ENCODE measurements at places on chromosomes 7 and 10.

GRCh38 chr10:76319661-76320060, 888.2 kb downstream of the LRMDA start:
- DNase-seq: no peak

DNA sequence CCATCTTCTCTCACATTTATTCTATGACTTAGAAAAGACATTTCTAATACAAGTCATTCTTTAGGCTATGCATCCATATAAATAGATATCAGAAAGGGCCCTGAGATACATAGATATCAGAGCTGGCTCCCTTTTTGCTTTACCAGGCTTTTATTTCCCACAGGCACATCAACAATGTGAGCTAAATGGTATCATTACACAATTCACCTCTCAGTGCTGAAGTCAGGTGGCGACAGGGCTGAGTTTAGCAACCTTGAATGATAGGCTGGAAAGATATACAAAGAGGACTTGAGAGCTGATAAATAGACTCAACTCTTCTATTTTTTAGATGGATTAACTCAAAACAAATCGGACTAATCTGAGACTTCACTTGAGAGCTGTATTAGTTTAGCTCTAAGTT, 189.2 kb upstream of the COL1A2 start:
- DNase-seq: no peak

DNA sequence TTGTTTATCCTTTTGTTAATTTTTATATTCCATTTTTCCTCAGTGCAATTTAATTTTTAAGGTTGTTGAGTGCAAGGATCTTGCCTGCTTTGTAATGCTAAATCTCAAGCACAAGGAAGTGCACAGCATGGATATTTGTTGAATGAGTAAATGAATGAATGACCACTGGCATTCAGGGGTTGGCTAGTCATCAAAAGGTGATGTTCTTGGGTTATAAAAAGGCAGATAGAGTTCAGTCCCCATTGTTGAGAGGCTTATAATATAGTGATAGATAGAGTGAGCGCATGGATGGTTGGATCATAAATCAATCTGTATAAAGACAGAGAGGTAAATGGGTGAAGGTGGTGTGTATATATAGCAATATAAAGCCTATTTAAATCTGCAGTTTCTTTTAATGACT, 193.2 kb upstream of the KLF6 start:
- no peak for DNase-seq

GRCh38 chr7:46752881-46753366, 829.0 kb downstream of the TNS3 start:
- DNase-seq: no peak

- no peak for DNase-seq
Observed at GRCh38 chr7:13731643-13732042, 257.8 kb downstream of the ETV1 start.

DNA sequence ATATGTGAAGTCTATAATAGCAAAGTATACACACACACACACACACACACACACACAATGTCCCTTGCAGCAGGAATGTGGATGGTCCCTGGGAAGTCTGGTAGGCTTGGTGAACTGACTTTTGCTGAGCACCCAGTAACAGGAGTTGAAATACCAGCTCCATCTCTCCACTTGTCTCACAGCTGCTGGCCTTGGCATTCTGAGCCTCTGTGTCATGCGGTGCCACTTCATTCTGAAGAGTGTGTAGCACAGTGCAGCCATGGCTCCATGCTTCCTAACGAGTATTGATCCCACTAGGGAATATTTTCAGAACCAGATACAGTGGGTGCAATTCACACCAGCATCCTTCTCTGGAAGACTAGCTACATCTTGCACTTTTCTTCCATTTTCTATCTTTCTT, 192.4 kb downstream of the ADARB2 start:
- DNase-seq: no peak

DNA sequence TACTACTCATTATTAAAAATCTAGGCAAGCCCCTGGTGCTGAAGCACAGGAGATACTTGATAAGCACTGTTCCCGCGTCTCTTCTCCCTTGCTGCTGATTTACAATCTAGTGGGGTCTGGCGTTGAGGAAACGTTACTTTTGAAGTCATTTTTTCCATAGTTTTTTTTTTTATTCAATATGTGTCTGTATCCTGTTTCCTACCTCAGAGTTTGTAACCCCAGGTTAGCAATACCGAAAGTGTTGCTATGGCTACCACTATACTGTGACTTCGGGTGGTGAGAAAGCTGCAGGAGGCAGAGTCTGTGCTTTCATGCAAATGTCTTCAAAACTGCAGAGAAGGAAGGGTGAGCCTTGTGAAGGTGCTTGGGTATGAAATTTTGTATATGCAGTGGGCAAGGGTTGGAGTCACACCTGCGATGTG, 458.8 kb upstream of the GHITM start:
- DNase-seq: no peak

DNA sequence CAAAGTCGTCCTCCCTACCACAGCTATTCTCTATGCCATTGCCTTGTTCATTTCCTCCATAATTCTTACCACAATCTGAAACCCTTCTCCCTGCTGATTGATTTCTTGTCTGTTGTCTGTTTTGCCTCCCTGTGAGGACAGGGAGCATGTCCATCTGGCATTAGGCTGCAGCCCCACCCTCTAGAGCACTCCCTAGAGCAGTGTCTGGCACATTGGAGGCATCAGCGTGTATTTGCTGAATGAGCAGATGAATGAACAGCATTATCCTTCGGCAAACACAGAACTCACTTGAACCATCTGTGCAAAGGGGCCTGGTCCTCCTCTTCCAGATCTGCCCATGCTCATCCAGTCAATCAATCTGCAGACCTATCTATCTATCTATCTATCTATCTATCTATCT, 5.1 kb upstream of the DMBT1 start:
- no peak for DNase-seq

- no peak for DNase-seq
Observed at GRCh38 chr7:127940381-127941160, 90.7 kb downstream of the LRRC4 start.

DNA sequence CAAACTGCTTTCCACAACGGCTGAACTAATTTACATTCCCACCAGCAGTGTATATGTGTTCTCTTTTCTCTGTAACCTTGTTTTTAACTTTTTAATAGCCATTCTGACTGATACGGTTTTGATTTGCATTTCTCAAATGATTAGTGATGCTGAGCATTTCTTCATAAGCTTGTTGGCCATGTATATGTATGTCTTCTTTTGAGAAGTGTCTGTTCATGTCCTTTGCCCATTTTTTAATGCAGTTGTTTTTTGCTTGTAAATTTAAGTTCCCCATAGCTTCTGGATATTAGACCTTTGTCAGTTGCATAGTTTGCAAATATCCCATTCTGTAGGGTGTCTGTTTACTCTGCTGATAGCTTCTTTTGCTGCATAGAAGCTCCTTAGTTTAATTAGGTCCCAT, 6.1 kb downstream of the ZNF786 start:
- no peak for DNase-seq

DNA sequence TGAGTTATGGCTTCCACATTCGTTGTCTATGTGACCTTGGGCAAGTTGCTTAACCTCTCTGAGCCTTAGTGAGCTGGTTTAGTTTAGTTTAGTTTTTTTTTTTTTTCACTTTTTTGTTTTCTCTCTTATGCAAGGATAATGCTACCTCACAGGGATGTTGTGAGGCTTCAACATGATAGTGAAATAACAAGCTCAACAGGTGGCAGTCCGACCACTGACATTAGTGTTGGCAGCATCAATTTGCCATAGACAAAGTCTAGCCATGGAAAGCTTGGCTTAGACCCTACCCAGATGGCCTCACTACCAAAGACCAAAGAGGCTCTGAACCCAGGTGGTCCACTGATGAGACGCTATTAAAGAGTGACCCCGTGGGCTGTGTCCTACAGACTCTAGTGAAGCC, 27.2 kb upstream of the UNC5B start:
- DNase-seq: no peak

DNA sequence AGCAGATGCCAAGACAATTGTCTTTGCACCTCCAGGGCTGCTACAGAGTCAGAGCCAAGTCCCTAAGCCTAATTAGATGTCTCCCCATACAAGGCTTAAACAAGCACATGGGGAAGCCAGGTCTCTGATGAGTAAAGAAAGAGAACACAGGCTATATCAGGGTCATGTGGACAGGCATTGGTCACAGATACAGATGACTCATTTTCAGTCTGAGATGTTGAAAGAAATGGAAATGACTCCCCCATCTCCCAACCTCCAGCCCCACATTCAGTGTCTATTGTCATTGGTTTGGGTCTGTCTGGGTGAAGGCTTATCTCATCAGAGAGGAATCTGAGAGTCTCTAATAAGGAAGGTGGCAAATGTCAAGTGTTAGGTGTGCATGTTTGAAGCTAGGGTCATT, 290.1 kb upstream of the KIAA1217 start:
- DNase-seq: no peak

DNA sequence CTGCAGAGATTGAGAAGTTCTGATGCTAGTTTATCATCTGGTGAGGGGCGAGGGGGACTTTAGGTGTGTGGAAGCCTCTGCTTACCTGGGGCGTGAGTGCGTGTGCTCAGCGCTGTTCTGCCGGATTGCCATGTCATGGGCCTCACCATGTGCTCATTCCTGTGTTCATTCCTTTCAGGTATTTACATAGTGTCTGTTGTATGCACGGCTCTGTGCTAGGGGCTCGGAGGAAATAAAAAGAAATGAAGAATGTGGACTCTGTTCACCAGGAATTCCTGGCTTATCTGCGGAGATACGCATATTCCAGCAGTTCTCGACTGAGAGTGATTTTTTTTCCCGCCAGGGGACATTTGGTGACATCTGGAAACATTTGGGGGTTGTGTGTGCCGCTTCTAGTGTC, 152.0 kb downstream of the CAMK1D start:
- no peak for DNase-seq

- no peak for DNase-seq
Observed at GRCh38 chr10:72308320-72308987, 34.7 kb downstream of the DDIT4 start.

DNA sequence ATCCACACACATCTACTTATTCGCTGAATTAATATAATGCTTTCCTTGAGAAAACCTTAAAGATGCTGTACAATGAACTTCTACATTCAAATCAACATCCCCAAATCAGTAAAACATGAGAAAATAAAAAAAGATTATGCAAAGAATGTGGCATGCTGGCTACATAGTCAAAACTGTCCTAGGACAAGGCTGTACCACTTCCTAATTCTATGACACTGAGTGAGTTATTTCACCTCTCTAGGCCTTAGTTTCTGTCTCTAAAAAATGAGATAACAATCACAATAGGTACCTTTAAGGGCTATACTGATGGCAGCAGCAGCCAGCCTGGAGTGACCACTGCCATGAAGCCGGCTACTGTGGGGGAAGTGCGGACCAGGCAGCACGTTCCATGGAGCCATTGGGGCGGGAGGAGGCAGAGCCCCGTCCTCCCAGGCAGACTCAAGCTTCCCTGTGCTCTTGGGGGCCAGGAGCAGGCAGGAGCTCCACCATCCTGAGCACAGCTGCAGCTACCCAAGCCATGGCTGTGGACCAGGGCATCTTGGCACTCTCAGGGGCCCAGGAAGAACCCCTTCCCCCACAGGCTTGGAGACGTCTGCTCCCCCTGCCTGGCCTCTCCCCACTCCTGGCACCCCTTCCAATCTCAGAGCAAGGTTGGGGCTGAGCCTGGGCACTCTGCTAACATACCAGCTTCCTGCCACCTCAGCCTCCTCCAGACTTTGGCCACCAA, 110.2 kb downstream of the ELAPOR2 start:
- no peak for DNase-seq

DNA sequence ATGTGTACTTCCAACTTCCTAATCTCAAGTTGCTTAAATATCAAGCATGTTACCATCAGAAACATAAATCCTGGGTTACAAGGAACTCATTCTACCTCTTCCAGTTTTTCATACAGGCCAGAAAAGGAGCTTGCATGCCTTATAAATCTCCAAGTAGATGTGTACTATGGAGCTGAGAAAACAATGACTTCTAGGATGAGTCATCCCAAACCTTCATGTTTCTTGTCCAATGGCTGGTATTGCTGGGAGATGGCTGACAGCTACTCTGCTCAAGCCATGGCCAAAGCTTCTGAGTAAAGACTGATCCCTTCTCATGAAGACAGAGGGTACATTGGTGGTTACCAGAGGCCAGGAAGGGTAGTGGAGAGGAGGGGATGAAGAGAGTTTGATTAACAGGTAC, 8.6 kb downstream of the RAPGEF5 start:
- DNase-seq: no peak

- no peak for DNase-seq
Observed at GRCh38 chr10:102455893-102456471, 4.6 kb upstream of the C10orf95 start.

GRCh38 chr10:14142606-14143250, 188.0 kb downstream of the FRMD4A start:
- no peak for DNase-seq

Data from stimulated activated CD8-positive, alpha-beta memory T cell treated with anti-CD3 and anti-CD28 coated beads, Interleukin-12 subunit alpha, Interleukin-12 subunit beta, amount 100 ng/mL, for 1 hour (primary cell).